ENCODE measurements at places on chromosomes 3 and 15.

GRCh38 chr15:58595516-58596263 is 153.8 kb downstream of the ADAM10 start:
- no peak for ATAC-seq

DNA sequence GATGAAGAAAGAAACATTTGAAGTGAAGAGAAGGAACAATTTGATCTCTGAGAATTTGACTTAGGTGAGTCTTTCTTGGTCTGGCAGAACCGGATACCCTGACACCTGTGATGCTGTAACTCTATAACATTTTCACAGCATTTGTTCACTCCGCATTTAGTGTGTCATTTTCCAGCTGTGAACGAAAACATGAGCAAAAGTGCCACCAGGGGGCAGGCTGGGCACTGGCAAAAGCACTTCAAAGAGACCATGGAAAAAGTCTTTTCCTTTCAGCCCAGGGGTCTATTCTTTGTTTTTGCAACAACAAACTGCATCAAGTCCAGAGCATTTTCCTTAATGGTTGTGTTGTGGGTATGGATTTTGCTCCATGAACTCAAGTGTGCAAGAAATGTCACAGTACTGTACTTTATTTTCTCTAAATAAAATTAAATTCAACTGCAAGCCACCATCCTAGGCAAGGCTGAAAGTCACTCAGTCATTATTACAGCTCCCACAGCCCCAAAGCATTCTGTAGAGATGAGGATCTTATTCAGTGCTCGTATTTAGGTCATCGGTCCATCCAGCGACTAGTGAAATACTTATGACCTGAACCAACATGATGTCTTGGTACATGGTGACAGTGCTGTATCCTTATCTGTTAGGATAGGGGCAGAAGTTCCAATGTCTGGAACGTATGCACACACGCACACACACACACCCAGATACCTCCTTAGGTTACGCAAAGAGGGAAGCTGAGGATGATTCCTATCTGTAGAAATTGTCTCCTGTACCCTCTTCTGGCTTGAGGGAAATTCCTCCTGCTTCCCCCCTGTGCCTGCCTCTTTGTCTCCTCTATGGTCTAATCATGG is 125.5 kb downstream of the GADL1 start:
- ATAC-seq = no peak

- ATAC-seq = no peak
Measured at GRCh38 chr15:46660096-46660842, 1025.4 kb downstream of the SQOR start.

DNA sequence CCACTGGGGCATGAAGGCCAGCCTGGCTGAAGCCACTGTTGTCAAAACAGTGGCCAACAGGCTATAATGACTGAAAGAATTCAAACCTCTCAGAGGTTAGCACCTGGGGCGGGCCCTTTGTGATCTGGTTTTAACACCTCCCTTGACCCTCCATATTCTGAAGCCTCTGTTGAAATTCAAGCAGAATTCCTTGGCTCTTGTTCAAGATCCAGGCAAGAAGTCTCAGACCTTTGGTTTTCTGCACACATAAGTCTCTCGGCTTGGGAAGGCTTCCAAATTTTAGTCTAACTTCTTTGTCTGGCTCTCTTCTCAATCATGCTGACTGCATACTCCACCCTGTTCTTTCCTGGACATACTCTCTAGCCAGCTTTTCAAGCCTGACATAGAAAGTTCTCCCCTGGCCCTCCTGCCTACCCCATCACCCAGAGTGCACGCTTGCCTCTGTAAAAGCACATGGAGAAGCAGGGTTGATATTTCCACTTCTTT is 144.5 kb downstream of the PDZRN3 start:
- no peak for ATAC-seq

GRCh38 chr3:29249829-29250345 is 31.0 kb upstream of the RBMS3 start:
- ATAC-seq = no peak

DNA sequence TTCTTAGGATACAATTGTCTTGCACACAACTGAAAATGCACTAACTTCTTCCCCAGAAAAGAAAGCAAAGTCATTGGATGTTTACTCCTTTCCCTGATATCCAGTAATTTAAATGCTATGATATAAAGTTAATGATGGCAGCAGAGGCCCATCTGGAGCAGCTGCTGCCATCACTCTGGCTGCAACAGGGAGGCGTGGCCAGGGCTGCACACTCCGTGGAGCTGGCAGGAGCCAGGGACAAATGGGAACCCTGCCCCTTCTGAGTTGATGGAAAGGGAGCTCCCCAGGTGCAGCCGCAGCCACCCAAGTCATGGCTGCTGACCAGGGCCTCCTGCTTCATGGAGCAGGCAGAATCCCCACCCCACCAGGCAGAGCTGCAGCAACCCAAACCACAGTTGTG is 72.6 kb upstream of the ALDH1A3 start:
- no peak for ATAC-seq

DNA sequence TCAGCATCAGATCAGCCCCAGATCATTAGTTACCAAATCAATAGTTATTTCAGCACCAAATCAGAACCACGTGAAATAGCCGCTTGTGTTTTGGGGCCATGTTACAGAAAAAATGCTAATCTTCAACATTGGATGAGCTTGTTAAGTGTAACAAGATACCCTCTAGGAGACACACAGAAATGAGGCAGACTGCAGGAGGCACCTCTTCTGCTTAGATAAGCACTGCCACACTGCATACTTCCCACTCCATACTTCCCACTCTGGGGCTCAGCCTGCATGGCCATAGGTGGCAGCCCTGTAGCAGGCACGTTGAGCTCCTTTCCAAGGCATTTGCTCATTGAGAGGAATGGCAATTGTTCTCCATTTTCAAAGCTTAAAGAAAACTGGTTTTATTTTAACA is 73.3 kb downstream of the CHCHD6 start:
- no peak for ATAC-seq

DNA sequence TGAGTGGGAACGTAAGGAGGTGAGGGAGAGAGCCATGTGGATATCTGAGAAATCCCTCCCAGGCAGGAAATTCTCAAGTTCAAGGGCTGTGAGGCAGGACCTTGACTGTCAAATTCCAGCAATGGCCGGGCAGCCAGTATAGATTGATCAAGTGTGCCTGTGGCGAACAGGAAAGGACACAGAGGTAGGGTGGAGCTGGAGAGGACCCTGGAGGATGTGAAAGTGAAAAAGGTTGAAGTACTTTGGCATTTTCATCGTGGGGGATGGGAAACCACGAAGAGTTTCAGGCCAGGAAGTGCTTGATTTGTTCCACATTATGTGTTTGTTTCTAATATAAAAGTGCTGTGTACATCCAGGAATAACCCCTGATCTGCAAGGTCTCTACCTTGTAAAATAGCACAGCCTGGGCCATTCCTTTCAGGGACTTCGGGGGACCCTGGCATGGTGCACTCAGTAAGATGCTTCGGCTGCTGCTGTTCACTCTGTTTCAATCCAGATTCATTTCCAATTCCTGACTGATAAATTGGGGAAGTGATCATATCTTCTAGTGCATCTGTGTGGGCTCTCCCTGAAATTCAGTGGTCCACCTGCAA is 156.6 kb downstream of the MCTP2 start:
- ATAC-seq = no peak

DNA sequence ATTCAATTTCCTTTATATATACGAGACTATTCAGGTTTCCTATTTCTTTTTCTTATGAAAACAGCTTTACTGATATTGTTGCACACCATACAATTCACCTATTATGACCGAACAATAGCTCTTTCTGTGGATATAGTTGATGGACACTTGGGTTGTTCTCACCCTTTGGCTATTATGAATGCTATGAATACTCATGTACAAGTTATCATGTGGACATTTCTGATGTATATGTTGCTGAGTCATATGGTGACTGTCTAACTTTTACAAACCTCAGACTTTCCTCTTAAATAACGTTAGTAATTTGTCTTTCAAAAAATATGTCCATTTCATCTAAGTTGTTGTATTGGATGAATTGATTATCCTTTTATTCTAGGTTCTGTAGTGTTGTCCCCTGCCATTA is 15.7 kb upstream of the USF3 start:
- ATAC-seq = peak; percentile 41

DNA sequence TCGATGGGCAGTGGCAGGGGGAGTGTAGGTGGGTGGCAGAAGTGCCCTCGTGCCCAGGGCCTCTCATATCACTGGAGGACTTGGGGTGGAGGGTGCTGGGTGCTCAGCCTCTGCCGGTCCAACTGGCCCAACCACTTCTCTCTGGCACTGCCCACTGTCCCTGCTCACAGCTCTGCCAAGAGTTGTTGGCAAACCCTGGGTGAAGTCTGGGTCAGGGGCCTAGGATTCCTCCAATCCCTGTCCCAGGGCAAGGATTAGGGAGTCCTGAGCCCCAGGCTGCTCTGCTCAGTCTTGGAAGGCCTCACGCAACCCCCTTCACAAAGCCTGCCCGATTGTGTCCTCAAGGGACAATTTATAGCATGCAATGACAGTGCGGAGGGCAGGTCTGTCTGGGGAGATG is 5.2 kb upstream of the PRKCD start:
- ATAC-seq = no peak

- no peak for ATAC-seq
Measured at GRCh38 chr3:32592696-32593353, 22.2 kb upstream of the DYNC1LI1 start.

- ATAC-seq = no peak
Measured at GRCh38 chr3:107366766-107367165, 10.5 kb upstream of the CCDC54 start.

DNA sequence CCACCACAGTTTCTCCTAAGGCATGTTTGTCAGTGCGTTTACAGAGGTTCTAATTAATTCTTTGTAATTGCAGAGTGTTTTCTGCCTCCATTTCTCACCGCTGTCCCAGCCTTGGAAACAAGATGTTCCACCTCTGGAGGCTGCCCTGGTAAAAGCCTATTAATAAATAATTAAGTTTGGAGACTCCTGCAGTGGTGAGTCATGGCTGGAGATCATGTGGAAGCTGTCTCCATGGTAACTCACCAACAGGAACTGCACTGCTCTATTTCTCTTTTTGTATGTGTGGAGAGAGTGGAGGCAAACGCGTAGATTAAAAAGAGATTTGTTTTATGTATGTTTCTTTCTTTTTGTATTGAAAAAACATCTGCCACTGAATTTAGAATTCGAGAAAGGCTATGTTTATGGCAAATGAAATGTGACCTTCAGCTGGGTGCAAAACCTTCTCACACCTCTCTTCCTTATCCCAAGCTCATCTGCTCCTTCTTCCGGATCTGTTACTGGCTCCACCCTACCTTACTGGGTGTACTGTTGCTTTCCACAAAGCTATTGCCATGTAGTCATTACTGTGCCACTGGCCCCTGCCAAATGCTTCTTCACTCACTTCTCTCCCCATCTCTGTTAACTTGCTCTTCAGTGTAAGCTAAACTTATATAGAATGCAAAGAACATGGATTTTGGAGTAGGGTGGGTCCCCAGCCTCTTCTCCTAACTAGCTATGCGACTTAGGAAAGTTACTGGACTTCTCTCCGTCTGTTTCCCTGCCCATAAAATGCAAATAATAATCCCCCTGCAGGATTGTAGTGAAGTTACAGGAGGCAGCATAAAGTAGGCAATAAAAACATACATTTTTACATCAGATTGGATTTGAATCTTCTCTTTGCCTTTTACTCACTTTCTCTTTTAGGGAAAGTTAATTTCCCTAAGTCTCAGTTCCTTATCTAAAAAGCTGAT is 778.5 kb downstream of the NTRK3 start:
- ATAC-seq = no peak

- no peak for ATAC-seq
Measured at GRCh38 chr15:67165254-67166253, 88.9 kb downstream of the AAGAB start.

DNA sequence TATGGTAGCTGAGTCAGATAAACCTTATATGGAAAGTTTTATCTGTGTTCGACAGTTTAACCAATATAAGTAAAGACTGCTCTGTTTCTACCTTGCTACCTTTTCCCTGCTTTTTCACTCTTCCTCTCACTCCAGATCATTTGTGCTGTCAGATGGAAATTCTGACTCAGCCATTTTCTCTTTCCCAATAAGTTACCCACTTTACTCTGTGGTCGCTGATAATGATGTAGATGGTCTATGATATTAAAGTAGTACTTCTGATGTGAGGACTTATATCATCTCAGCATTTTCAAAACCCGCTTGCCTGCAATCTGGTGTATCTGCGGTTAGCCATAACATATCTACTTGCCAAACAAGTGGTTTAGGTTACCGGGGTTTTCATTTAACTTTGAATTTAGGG is 15.0 kb upstream of the UTS2B start:
- no peak for ATAC-seq

DNA sequence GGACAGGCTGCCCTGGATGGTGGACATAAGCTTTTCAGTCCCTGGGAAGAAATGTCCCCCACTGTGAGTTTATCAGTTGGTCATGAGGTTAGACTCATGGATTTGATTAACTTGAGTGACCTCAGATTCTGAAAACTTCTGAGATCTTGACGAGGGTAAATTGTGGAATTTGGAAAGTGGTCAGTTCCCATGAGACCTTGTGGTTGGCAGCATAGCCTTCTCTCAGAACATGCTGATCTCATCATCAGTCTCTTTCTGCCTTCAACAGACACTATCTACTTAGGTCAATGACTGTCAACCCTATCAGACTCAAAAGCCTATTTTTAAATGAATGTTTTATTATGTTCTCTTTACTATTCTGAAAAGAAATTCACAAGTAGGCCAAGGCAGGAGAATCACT is 45.6 kb upstream of the NDUFB4 start:
- ATAC-seq = no peak

DNA sequence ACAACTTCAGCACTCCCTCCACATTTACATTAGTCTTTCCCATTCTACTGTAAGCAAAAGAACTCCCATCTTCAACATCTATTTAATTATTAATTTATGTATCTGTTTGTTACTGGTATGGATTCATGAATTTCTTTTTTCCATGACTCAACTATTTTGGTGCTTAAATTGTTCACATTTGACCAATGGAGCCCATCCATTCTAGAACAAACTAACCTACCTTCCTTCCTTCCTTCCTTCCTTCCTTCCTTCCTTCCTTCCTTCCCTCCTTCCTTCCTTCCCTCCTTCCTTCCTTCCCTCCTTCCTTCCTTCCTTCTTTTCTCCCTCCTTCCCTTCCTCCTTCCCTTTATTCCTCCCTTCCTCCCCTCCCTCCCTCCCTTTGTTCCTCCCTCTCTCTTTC is 16.8 kb upstream of the MBNL1 start:
- ATAC-seq = no peak

GRCh38 chr3:138682648-138683047 is 74.1 kb downstream of the FAIM start:
- no peak for ATAC-seq

GRCh38 chr3:155553780-155554179 is 191.1 kb downstream of the PLCH1 start:
- ATAC-seq = peak; percentile 51

- ATAC-seq = no peak
Measured at GRCh38 chr3:190558796-190559195, 44.9 kb downstream of the IL1RAP start.

DNA sequence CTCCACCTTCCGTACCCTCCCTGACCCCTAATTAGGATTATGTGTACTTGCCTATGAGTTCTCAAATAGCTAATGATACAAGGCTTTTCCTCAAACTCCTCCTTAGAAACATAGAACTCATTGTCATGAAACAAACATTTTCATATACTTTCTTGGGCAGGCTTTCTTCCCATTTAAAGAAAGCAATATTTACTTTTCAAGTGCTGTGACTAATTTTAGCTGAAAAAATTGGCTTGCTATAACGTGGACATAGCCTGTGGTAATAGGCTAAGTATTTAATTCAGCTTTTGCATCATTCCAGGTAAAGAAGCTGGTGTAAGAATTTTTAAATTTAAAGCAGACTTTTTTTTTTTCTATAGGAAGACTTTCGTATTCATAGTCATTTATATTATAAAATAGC is 208.7 kb downstream of the SOX2 start:
- ATAC-seq = no peak

GRCh38 chr3:12658593-12659058 is 5.3 kb downstream of the RAF1 start:
- no peak for ATAC-seq

- peak; percentile 54 for ATAC-seq
Measured at GRCh38 chr3:51729042-51729633, 22.3 kb downstream of the GRM2 start.
